T-helper 22 cell (primary cell): ENCODE measurements at places on chromosomes 7 and 10.

DNA sequence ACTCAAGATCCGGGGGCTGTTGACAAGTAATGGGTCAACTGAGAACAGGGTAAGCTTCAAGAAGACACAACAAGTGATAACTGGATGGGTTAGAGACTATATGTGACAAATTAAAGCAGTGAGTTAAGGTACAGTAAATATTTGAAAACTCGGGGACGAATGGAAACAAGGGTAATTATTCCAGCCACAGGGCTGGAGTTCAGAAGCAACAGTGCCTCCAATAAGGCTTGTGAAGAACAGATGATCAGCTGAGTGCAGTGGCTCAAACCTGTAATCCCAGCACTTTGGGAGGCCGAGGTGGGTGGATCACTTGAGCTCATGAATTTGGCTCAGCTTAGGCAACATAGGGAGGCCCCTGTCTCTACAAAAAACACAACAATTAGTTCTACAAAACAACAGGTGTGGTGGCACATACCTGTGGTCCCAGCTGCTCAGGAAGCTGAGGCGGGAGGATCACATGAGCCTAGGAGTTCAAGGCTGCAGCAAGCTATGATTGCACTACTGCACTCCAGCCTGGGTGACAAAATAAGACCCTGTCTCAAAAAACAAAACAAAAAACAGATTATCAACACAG lies 20.5 kb upstream of the DLD start:
- no peak for DNase-seq

- DNase-seq, result no peak
These were observed 725.2 kb downstream of the SUGCT start for GRCh38 chr7:40859965-40860543.

- DNase-seq, result no peak
These were observed 45.6 kb upstream of the PDE1C start for GRCh38 chr7:32115831-32116230.

- DNase-seq, result no peak
These were observed 272.7 kb downstream of the DNAJB6 start for GRCh38 chr7:157609516-157609915.

GRCh38 chr10:6239213-6239991 lies 36.7 kb downstream of the PFKFB3 start:
- peak; percentile 59 for DNase-seq

DNA sequence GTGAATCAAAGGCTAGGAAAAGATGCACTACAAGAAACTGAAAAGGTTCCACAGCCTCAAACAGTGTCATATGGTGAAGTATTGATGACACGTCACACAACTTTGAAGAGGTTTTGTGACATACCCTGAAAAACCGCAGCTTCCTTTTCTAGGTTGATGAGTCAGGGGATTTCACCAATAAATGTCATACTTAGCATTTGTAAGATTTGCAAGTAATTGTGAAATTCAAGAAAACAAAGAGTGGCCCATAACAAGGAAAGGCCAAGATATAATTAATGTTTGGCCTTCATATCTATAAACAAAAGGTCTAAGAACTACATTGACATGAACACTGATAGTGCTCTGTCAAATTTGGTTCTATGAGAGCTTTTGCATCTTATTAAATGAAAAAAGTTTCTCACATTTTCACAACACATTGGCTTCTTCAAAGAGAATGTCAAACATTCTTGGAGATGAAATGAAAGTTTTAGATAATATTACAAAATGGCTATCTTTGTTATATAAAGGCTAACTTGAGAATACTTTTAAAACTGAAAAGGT lies 62.0 kb upstream of the NAMPT start:
- DNase-seq, result peak; percentile 55

DNA sequence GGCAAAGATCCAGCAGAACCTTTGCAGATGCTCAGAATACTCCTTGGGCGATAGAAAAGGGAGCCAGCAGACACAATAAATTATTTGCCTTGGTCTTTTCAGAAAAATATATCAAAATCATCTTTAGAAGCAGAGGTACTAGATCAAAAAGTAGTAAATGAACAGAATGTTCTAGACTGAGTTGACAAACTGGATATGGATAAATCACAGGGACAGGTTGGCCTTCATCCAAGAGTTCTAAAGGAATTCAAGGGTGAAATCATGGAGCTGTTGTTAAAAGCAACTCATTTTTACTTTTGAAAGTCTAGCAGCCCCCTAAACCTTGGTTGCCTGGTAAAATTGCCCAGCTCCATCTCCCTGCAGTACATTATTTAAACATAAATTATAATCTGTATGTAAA lies 99.1 kb downstream of the PLCE1 start:
- DNase-seq, result no peak

DNA sequence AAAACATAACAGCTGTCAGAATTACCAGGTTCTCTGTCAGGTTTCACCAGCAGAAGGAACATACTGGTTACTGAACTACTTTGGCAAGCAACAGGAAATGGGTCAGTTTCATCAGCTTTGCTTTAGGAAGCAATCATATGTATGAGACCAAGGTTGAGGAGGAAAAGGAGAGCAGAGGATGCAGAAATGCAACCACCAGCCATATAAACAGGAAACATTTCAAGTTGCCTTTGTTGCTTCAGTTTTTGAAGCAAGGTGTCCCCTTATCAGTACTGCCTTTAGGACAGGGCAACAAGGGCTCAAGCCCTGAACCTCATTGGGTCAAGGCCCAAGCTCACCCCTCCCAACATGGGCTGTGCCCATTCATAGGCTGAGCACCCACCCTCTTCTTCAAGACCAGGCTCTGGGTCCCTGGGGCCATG lies 10.2 kb downstream of the HIPK2 start:
- DNase-seq, result no peak

GRCh38 chr7:120864141-120864900 lies 6.4 kb upstream of the TSPAN12 start:
- no peak for DNase-seq

DNA sequence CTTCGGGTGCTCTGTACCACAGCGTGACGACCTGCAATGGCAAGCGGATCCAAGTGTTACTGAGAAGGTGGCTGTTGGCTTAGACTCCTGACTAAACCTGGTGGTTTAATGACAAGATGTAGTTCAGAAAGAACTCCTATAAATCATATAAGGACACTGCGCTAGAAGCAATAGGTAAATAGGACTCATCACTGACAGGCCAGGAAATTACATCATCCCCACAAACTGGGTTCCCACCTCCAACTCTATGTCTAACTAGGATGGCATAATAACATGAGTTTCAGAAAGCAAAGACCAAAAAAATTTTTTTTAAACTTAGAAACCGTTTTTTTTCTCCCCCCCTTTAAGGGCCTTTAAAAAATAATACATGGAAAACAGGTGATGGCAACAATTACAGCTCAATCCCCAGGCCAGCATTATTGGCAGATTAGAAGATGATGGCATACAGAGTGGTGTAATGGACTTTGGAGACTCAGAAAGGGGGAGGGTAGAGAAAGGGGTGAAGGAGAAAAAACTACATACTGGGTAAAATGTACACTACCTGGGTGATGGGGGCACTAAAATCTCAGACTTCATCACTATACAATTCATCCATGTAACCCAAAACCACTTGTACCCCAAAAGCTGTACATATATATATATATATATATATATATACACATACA lies 81.4 kb upstream of the FAM133B start:
- DNase-seq, result no peak

- DNase-seq, result no peak
These were observed 210.9 kb upstream of the VSTM2A start for GRCh38 chr7:54331311-54331710.

DNA sequence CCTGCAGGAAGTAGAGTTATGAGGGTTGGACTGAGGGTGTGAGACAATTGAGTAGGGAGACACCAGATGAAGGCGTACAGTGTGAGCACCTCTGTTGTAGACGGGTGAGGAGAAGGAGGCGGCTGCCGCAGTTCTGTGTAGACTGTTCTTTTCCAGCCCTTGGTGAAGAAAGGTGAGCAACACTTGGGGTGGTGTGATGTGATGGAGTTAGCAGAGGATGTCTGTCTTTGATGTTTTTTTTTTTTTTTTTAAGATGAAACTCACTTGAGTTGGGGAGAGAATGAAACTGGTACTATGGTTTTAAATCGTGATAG lies 42.8 kb upstream of the RNF216 start:
- DNase-seq, result peak; percentile 41

DNA sequence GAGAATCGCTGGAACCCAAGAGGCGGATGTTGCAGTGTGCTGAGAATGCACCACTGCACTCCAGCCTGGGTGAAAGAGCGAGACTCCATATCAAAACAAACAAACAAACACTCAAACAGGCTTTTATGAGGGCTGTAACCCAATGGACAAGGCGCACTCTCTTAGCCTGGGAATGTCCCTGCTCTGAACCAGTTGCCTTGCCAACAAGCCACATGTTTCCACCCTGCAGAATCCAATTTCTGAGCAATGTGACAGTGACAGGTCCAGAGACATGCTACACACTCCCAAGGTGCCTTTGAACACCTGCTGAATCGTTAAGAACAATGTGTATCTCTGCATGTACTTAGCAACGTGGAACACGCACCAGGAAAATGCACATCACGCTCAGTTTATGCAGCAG lies 186.8 kb upstream of the AUTS2 start:
- no peak for DNase-seq

DNA sequence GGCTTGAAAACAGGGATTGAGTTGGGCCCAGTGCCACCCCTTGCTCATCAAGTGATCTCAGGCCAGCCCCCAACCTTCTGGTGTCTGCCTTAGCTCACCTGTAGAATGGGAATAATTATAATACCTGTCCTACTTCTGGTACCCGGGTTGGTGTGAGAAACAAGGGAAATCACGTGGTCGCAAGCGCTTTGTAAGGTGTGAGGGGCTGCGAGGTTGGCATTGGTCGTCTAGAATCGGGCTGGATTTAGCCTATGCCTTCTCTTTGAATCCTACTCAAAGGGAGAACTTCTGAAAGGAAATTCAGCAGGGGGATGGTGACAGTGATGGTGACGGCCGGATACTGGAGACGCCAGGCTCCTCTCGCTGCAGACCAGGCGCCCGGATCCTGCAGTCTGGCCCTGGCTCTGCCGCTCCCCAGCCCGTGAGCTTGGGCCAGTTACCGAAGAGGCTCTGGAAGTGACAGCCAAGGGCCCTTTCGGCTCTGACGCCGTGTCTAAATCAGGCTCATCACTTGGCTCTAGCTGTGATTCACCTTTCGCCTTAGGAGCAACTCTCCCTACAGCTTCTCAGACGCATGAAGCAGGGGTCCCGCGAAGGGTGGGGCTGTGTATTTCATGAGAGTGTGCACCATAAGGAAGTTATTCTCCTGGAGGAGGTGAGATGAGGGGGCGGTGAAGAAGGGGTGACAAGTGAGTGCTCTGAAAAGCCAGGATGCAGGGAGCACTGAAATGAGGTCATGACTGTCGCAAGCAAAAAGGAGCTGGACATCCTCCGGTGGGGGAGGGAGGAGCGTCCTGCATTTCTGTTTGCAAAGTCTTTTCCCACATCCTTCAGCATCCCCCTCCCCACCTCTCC lies 4.0 kb upstream of the CREB5 start:
- no peak for DNase-seq

GRCh38 chr10:35413985-35414861 lies 77.9 kb downstream of the CCNY start:
- no peak for DNase-seq

GRCh38 chr7:158809596-158809995 lies 19.7 kb downstream of the ESYT2 start:
- no peak for DNase-seq

GRCh38 chr10:31146491-31147209 lies 115.0 kb upstream of the ZNF438 start:
- no peak for DNase-seq

DNA sequence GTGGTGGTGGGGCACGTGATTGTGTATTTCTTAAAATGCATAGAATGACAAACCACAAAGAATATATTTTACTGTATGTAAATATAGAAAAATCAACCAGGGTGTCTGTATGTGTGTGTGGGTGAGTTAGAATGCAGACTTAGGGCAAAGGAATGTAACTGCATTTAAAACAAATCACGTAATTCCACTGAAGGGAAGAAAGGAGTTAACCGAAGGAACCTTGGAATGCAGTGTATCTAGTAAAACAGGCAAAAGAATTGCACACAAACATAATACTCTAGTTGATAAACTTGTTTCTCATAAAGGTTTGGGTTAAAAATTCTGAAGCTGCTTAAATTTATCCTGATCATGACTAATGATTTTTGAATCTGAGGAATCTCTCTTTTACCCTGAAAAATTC lies 134.9 kb downstream of the ADRA2A start:
- no peak for DNase-seq

- no peak for DNase-seq
These were observed 4.9 kb upstream of the DNTT start for GRCh38 chr10:96299383-96299782.

- no peak for DNase-seq
These were observed 71.2 kb downstream of the TMEM178B start for GRCh38 chr7:141144921-141145629.

DNA sequence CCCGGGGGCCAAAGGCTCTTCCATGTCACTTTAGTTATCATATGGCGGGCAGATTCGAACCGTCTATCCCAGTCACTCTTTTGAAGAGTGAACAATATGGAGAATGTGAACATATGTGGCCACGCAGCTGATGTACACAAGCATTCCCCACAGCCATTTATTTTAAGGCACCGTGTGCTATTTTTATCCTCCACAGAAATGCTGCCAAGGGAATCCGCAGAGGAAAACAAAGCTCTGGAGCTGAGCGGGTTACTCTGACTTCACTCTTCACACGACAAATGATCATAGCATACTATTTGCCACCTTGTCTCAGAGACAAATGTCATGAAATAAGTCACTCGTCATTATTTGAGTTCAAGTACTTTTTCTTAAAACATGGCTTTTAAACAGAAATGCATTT lies 100.3 kb downstream of the CTBP2 start:
- no peak for DNase-seq

DNA sequence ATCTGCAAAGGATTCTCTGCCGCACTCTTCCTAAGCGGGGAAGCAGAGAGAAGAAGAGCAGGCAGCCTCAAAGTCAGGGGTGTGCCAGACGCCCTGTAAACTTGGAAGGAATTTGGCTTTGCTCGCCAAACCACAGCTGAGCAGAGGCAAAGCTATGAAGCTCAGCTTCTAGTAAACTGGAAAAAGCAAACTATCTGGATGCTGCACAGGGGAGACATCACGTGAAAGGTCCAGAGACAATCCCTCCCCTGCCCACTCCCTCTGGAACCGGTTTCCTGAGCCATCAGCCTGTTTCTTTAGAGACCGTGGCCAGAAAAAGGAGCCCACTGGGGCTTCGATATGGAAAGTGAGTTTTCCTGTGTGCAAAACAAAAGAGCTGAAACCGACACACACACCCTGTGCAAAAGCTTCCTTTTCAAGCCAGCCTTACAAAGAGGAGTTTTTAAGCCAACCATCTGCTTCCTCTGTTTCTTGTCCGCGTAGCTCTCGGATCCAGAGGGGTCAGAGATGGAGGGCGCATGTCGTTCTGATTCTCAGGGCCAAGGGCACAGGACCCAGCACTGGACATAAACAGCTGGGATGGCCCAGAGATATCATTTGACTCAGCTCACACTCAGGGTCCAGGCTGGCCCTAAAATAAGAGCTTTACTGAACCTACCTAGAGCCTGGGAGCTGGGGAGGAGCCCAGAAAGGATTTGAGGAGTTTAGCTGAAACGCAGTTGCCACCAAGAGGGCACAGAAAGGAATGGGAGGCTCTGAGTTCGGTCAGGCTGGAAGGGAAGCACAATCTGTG lies 58.2 kb upstream of the DNAAF5 start:
- DNase-seq, result no peak

GRCh38 chr7:40475681-40475982 lies 340.8 kb downstream of the SUGCT start:
- DNase-seq, result no peak
